ENCODE measurements at places on chromosomes 2 and 18. TPM values are rescaled to one million over a fixed set of nuclear protein-coding genes. Genes with fewer than 3 reads are reported as not detected.
A peak's percentile ranks its signal among the peaks of the same experiment; 100 is the strongest.

The ANKRD36 gene
- 14.3 TPM for polyA plus RNA-seq

GRCh38 chr2:11969774-11970173, 223.3 kb downstream of the LPIN1 start:
- no peaks in the 10 kb centered on the region for H3K36me3 ChIP-seq
- no peak overlapping the region for H3K4me3 ChIP-seq
- no peaks in the 10 kb centered on the region for H3K27me3 ChIP-seq
- H3K4me1 ChIP-seq = no peaks in the 10 kb centered on the region
- H3K27ac ChIP-seq = no peak overlapping the region

The R3HDM1 gene
- polyA plus RNA-seq = 23.5 TPM

- H3K27ac ChIP-seq = no peak overlapping the region
- no peaks in the 10 kb centered on the region for H3K36me3 ChIP-seq
- no peak for DNase-seq
- H3K4me1 ChIP-seq = no peaks in the 10 kb centered on the region
- no peak overlapping the region for H3K4me3 ChIP-seq
These were observed 22.0 kb upstream of the SLC35G4 start for GRCh38 chr18:11587432-11587831.

The LCLAT1 gene
- polyA plus RNA-seq = 16.7 TPM

- peaks cover 27% of the 10 kb centered on the region for H3K4me1 ChIP-seq
- H3K27me3 ChIP-seq = no peaks in the 10 kb centered on the region
- no peak for DNase-seq
- H3K27ac ChIP-seq = no peak overlapping the region
- no peaks in the 10 kb centered on the region for H3K36me3 ChIP-seq
- no peak overlapping the region for H3K4me3 ChIP-seq
These were observed 12.9 kb upstream of the MC5R start for GRCh38 chr18:13810950-13811485.

- DNase-seq = peak; percentile 69
- no peaks in the 10 kb centered on the region for H3K4me1 ChIP-seq
- H3K27ac ChIP-seq = peak overlapping the region; percentile 49
- H3K27me3 ChIP-seq = no peaks in the 10 kb centered on the region
- no peaks in the 10 kb centered on the region for H3K36me3 ChIP-seq
These were observed 18.4 kb upstream of the KANSL1L start for GRCh38 chr2:210189452-210190138.

The NTSR2 gene
- not detected for polyA plus RNA-seq

The MBP gene
- 28.8 TPM for polyA plus RNA-seq

DNA sequence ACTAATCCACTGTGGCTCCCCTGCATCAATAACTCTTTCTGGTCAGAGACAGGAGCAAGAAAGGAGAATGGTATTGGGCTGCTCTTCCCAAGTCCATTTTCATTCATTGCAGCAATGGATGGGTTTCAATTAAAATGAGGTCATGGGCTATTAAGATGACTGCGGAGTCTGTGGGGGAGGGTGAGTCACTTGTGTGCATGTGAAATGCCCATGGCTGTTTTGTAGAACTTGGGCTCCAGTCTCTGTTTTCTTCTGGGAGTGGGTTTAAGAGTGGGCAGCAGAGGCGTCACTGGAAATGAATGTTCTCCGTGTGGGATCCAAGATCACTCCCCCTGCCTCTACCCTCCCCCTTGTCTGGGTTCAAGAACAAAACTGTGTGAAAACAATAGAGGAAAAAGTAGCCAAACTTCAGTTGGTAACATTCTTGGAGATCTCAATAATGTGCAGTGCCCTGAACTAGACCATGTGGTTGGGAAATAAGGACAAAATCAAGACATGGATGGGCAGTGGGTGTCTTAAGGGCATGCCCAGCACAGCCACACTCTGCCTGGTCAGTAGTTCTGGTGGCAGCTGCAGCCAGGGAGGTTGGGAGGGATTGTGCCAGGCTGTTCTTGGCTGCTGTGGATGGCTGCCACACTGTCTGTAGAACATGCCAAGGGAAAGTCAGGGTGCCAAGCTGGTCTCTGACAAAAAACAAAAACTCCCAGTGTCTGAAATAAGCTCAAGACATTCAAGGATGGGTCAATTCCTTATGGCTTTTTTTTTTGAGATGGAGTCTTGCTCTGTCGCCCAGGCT, 68.2 kb upstream of the CXCR4 start:
- H3K27ac ChIP-seq = no peak overlapping the region
- H3K27me3 ChIP-seq = no peaks in the 10 kb centered on the region
- H3K4me3 ChIP-seq = no peak overlapping the region
- DNase-seq = no peak
- no peaks in the 10 kb centered on the region for H3K36me3 ChIP-seq

The POTEI gene
- 0.10 TPM for polyA plus RNA-seq

GRCh38 chr2:109533823-109534222, 79.9 kb downstream of the SEPTIN10 start:
- no peaks in the 10 kb centered on the region for H3K36me3 ChIP-seq
- H3K4me1 ChIP-seq = peaks cover 6% of the 10 kb centered on the region
- DNase-seq = no peak
- no peak overlapping the region for H3K27ac ChIP-seq

The SOCS6 gene
- polyA plus RNA-seq = 37.3 TPM

DNA sequence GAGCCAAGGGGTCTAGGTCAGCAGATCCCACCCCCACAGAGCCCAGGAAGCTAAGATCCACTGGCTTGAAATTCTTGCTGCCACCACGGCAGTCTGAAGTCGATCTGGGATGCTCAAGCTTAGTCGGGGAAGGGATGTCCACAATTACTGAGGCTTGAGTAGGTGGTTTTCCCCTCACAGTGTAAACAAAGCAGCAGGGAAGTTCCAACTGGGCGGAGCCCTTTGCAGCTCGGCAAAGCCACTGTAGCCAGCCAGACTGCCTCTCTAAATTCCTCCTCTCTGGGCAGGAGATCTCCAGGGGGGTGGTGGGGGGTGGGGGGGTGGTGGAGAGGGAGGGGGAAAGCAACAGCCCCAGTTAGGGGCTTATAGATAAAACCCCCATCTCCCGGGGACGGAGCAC, 419.5 kb downstream of the NUP35 start:
- DNase-seq = peak; percentile 31
- H3K27ac ChIP-seq = peak overlapping the region; percentile 73
- H3K4me1 ChIP-seq = peaks cover 14% of the 10 kb centered on the region

DNA sequence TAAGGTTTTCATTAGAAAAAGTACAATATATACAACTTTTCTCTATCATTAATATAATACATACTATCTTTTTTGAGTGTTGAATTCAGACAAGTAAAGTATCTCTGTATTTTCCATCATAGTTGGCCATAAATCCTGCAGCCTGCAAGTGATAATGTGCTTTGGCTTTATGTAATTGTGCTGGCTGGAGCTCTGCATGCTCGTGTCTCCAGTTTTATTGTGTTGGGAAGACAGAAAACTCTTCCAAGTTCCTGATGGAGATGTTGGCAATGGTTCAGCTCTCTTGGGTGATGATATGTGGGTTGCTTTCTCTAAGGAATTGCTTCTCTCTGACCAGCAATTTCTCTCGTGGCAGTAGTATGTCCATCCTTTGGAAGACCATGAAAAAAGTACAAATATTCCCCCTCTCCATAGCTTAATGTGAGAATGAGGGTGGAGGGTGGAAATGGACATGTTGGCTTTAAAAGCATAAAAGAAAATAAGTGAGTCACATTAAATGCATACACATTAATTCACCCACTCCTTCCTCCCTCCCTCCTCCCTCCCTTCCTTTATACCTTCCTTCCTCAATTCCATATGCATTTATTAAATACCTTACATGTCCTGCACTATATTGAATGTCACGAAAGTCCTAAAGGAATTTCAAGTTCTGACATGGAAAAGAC, 344.2 kb downstream of the MTX2 start:
- H3K36me3 ChIP-seq = no peaks in the 10 kb centered on the region
- H3K4me3 ChIP-seq = no peak overlapping the region
- H3K27ac ChIP-seq = no peak overlapping the region
- DNase-seq = no peak
- no peaks in the 10 kb centered on the region for H3K4me1 ChIP-seq

The LYG1 gene
- polyA plus RNA-seq = 3.1 TPM

- no peak overlapping the region for H3K27ac ChIP-seq
- no peaks in the 10 kb centered on the region for H3K4me1 ChIP-seq
- DNase-seq = no peak
These were observed 461.4 kb downstream of the GALR1 start for GRCh38 chr18:77711096-77711495.

Measured in large intestine (tissue), 12 donors.